ENCODE measurements at places on chromosomes 13 and 19.

GRCh38 chr19:48962029-48962848 is 2.9 kb upstream of the FTL start:
- no peak for DNase-seq

GRCh38 chr19:12687496-12688196 is at the start of gene GNG14:
TSS of gene GNG14 (plus strand) at chr19:12687998. CDS start at chr19:12688049, 51 bp downstream.
- no peak for DNase-seq

DNA sequence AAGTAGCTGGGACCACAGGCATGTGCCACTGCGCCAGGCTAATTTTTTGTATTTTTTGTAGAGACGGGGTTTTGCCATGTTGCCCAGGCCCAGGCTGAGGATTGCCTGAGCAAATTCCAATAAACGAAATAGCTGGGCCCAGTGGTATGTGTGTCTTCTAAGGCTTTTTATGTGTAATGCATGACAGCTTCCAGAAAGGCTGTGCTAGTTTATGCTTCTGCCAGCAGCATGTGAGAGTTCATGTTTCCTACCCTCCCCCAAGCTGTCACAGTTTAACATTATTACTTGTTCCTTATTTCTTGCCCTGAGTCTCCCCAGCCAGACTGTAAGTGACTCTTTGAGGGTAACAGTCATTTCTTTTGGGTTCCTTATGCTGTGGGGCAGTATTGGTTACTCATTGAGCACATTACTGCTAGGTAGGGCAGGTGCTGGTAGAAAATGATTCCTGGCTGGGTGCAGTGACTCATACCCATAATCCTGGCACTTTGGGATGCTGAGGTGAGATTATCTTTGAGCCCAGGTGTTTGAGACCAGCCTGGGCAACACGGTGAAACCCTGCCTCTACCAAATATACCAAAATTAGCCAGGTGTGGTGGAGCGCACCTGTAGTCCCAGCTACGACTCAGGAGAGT is 13.6 kb downstream of the GPATCH1 start:
- no peak for DNase-seq

DNA sequence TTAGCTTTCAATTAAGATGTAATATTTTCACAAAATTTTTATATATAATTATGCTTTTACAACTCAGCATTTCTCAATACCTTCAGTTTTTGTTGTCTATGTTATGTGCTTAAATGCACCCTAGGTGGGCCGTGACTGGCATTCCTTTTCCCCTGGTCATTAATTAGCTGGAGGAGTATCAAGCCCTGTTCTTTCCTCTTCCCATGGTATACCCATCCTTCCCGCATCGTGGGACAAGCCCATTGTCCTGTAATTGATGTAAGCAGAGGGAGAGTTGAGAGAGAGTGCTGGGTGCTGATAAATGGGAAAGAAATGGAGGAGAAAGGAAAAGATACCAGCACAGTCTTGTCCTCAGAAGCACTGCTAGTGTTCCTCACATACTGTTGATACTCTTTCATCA is 591.7 kb downstream of the GPC6 start:
- DNase-seq: no peak

GRCh38 chr13:51834581-51835171 is 10.3 kb downstream of the TMEM272 start:
- no peak for DNase-seq

DNA sequence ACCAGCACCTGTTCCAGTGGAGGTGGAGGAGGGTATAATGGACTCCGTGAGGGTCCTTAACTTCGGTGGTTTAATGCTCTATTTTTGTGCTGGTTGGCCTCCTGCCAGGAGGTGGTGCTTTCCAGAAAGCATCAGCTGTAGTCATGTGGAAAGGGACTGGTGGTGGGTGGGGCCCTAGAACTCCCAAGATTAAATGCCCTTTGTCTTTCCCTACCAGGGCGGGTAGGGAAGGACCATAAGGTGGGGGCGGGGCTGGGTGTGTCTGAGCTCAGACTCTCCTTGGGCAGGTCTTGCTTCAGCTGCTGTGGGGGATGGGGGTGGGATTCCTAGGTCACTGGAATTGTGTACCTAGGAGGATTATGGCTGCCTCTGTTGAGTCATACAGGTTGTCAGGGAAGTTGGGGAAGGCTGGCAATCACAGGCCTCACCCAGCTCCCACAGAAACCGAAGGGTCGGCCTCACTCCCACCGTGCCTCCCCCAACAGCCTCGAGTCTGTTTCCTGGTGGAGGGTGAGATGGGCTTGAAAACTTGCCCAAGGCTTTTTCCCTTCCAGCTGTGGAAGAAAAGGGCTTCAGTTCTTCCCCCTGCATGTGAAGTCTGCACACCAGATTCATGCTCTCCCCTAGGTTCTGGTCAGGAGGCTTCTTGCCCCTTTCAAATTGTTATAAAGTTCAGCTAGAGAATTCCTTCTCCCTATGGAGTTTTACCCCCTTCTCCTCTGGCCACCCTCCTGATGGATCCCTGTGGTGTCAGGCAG is 60.3 kb upstream of the CLDN10 start:
- no peak for DNase-seq

- no peak for DNase-seq
These were observed 807 bp downstream of the PGLYRP1 start for GRCh38 chr19:46022061-46022430.

DNA sequence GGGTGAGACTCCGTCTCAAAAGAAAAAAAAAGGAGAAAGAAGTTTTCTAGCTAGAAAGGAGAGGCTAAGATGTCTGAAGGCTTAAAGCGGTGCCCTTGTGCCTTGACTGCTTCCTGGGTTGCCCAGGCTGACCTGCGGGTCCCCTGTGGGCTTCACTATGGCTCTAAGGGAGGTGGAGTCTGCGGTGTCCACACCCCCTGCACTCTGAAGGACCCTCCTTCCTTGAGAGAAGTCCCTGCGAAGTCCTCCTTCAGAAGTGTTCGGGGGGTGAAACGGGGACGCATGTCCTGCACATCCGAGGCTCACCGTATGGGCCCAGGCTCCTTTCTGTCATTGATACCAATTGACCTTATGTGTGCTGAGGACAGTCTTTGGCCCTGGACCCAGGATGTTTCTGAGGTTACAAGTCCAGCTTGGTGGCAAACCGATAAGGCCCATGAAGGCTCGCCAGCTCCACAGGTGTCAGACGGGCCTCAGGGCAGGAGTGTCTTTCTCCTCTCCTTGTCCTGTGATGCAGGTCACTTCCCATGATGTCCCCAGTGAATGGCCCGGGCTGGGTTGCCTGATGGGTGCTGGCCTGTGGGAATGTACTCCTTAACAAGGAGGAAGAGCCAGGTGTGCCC is 11.6 kb upstream of the RNF113B start:
- DNase-seq: no peak

DNA sequence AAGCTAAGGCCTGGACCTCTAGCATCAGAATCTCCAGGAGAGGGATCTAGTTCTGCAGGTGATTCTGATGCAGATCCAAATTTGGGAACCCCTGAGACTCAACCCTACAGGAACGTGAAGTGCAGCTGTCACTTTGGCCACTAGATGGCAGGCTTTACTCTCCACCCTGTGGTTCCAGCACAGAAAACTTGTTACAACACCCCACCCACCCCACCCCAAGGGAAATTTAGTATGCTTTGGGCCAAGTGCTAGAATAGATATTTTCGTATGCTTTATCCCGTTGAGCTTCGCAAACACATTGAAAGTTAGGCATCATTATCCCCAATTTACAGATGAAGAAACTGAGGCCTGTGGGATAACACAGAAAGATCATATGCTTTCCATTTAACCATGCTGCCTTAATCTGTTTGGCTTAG is 232.0 kb downstream of the B3GLCT start:
- peak; percentile 29 for DNase-seq

GRCh38 chr19:7263521-7263920 is 30.7 kb downstream of the INSR start:
- DNase-seq: no peak

- no peak for DNase-seq
These were observed 75.8 kb upstream of the FRY start for GRCh38 chr13:31955741-31956140.

DNA sequence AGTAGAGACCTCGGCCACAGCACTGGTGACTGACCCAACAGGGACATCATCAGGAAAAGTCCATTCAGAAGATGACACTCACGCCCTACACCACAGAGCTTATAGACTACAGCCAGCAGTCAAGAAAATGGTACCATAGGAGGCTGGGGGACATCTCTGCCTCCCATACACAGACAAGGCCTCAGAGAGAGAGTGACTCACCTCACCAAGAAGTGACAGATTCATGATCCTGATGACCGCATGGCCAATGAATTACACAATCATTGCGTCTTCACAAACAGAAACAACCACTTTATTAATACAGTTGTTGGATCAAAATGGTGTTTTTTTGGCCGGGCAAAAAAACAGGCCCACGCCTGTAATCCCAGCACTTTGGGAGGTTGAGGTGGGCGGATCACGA is 260.8 kb upstream of the TSHZ3 start:
- no peak for DNase-seq

DNA sequence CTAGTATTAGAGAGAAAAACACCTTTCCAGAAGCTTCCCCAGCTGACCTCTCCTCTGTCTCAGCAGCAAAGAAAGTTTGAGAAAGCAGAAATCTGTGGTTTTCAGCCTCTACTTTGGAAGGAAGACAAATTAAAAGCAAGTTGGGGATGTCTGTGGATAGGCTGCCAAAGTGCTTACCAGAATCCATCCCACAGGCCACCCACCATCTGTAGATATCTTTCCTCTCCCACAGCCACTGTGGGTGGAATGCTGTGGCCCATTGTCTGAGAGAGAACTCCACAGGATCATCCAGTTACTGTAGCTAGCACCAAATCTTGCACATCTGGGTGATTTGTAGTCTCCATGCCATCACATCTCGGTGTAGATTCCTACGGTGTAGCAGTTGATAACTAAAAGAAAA is 133.5 kb downstream of the DNAJC15 start:
- no peak for DNase-seq

DNA sequence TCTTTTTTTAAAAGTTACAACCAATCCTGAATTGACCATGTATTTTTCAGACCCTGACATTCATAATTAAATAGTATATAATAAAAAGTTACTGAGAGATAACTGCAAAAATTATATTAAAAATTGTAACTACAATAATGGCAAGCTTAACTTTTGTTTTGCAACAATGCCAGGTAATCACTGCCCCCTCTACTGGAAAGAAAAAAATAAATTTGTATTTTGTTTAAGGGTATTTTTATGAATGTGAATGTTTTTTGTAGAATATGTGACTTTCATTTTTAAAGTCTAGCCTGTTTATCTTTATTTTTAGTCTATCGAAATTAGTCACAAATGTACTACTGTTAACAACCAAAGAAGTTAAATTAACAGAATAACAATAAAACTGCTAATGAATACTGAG is 21.7 kb downstream of the MRPS31 start:
- DNase-seq: no peak

- DNase-seq: no peak
These were observed 2.3 kb downstream of the ACP4 start for GRCh38 chr19:50792272-50793250.

DNA sequence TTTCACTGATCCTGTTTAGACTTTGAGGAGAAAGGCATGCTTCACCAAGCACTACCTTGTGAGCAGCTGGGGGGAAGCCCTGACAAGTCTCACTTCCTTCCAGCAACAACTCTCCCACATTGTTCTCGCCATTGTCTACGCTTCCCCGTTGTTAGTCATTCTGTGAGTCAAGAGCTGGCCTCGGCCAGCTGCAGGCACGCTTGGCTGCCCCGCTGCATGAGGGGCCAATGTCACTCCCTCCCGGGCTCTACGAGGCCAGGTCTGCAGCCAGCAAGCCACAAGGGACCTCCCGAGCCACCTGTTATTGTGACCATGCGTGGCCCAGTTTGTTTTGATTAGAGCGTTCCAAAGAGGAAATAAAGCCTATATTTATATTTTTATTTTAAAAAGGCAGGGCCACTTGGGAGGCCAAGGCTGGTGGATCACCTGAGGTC is 220.9 kb downstream of the FOXO1 start:
- peak; percentile 11 for DNase-seq

- DNase-seq: no peak
These were observed 35.3 kb downstream of the DACH1 start for GRCh38 chr13:71831716-71832115.

GRCh38 chr13:77267362-77267761 is 59.5 kb downstream of the MYCBP2 start:
- no peak for DNase-seq

DNA sequence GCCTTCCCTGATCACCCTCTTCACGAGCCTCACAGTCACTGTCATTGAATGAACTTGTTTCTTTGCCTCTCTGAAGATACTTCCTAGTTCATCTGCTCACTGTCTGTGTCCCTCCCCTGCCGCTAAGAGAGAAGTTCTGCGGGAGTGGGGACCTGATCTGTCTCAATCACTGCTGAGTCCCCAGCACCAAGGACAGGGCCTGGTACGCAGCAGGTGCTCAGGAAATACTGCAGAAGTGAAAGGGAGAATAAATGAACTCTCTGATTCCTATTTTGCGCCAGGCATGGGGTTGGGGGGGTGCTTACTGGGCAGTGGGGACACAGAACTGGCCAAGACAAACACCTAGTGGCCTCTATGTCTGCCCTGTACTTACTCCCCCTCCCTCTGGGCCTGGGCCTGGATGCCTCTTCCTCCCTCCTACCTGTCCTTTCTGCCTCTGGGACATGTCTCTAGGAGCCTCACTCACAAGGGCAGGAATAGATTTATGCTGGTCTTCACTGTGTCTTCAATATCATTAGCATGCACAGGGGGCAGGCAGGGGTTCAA is 17.5 kb downstream of the FCGBP start:
- no peak for DNase-seq

GRCh38 chr19:5125797-5126497 is 157.0 kb downstream of the KDM4B start:
- DNase-seq: no peak

- DNase-seq: no peak
These were observed 29.9 kb upstream of the MUC16 start for GRCh38 chr19:9040131-9040530.
